ENCODE measurements at places on chromosomes 1 and 21.

GRCh38 chr1:52674497-52675384 lies 23.4 kb downstream of the COA7 start:
- DNase-seq: no peak

GRCh38 chr1:207156826-207157225 lies 52.8 kb downstream of the C4BPA start:
- DNase-seq: no peak

- no peak for DNase-seq
Measured at GRCh38 chr1:44643721-44644334, 30.5 kb downstream of the TMEM53 start.

DNA sequence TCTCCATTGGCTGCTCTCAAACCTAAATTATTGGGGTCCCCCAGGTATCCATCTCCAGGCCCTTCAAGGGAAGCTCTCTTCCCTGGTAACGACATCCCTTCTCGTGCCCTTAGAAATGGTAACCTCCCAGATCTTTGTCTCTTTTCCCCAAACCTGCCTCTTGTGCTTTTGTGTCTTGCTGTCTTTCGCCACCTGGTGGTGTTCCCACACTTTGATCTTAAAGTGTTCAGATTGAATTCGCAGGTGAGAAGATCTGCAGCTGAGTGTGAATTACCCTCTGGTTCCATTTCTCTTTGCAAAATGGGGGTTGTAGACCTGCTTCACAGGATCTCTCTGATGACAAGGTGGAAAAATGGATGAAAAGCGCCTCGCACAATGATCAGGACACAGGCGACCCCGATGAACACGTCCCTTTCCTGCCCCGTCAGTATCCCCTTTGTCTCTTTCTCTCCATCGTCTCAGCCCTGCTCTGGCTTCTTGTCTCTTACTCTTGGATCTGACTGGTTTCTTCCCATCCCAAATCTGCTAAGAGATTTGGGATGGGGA lies 53.1 kb downstream of the DOP1B start:
- peak; percentile 39 for DNase-seq

Data from stimulated activated CD4-positive, alpha-beta T cell treated with anti-CD3 and anti-CD28 coated beads, Interleukin-1b, Interleukin-23, amount 100 ng/mL, for 48 hours (primary cell).